Muscle of back (tissue), 13 donors: ENCODE measurements at places on chromosomes 5 and 9.

GRCh38 chr9:32424616-32425015 lies 40.2 kb downstream of the ACO1 start:
- no peak for DNase-seq

DNA sequence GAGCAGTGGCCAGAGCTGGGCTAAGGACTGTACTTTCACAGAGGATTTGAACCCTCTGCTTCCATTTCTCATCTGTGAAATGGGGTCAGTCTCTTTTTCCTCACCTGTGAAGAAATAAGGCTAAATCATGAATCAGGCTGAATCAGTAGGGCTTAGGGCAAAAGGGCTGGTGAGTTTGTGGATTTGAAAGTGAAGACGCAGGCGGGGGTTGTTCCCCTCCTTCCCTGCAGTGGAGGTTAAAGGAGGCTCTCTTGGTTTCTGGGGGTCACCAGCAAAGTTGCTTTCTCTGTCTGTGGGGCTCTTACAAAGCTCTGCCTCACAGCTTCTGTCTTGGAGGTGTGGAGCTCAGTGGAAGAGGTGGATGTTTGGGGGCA lies 17.6 kb upstream of the NDST1 start:
- no peak for DNase-seq

- DNase-seq = no peak
Observed at GRCh38 chr5:171825051-171825450, 39.4 kb downstream of the SMIM23 start.

GRCh38 chr5:159669559-159669958 lies 246.7 kb upstream of the ADRA1B start:
- no peak for DNase-seq

GRCh38 chr5:10304932-10305331 lies 2.8 kb downstream of the CMBL start:
- DNase-seq = no peak
